ENCODE measurements at places on chromosomes 7 and 10.
A peak's percentile ranks its signal among the peaks of the same experiment; 100 is the strongest.

- DNase-seq = peak; percentile 74
Measured at GRCh38 chr10:17228091-17229015, at the start of gene VIM. Gene VIM (plus strand): TSS chr10:17228241. CDS start chr10:17229423, 1,182 bp downstream.

GRCh38 chr10:123139521-123140163 lies 3.9 kb downstream of the HMX3 start:
- DNase-seq = no peak

DNA sequence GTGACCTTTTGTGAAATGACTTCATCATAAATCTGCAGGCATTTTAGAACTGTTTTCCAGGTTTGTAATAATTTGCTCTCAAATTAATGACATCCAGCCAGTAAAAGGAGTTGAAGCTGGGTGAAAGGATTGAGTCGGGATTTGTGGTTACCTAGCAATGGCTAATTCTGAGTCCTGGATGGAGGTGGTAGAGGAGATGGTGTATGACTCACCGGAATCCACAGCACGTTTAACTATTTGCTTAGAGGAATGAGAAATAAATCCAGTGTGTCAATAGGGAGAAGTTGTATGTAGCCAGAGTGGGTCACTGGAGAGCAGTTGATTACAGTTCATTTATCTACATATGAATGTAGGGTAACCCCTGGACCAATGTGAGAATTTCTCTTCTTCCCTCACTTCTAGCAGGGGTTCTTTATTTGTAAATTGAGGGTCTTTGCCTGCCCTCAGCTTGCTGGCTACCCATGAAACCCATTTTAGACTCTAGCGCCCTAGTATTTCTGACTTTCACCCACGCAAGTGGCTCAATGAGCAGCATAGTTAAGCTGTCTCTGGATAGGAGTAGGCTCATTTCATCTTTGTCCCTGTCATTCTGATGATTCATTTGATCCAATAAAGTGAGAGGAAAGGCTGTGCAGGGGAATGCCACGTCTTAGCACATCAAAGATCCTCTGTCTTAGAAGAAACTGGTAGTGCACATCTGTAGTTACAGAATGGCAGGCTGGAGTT lies 547.8 kb downstream of the SORCS3 start:
- DNase-seq = no peak

GRCh38 chr7:7257899-7258692 lies 75.8 kb downstream of the C1GALT1 start:
- peak; percentile 54 for DNase-seq

- no peak for DNase-seq
Measured at GRCh38 chr10:110356628-110357245, 52.0 kb upstream of the SMNDC1 start.

DNA sequence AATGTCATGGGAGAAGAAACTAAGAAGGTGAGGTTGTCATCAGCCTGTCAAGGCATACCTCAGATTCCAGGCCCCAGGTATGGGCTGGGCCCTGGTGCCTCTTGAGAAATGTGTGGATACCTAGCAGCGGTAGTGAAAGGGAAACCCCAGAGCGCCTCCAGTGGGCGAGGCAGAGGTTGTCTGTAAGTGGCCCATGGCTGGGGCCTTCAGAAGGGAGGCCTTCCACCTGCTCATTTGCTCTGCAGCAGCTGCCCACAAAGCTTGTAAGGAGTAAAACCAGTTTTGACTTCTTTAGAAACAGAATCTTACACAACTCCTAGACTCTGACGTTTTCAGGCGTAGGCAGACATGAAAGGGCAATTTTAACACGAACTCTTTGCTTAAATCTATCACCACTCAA lies 509.9 kb downstream of the PARD3 start:
- no peak for DNase-seq

GRCh38 chr7:134690016-134690415 lies 43.4 kb downstream of the BPGM start:
- no peak for DNase-seq

DNA sequence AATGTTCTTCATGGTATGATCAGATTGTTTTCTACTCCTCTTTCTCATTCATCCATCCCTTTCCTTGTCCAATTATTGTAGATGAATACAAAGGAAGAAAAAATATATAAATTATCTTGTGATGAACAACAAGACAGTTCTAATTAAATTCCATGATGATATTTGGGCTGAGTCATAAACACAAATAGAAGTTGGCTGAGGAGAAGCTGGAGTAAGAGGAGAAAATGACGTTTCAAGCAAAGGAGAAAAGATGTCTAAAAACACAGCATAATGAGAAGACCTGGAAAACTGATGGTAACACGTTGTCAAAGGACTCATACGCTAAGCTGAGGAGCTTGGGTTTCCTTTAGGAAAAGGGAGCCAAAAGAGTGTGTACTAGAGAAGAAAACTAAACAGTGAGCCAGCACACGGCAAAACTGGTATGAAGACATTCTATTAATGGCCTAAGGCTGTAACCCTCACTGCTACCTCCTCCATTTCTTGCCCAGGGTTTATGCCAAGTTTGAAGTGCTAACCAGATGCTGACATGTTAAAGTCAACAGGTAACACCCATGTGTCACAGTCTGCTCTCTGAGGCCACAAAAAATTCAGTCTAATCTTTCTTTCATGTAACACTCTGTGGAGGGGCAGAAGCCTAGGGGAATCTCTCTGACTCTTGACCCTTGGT lies 26.1 kb downstream of the ZFAND4 start:
- no peak for DNase-seq

Measured in immature natural killer cell (primary cell).